ENCODE measurements at places on chromosomes 5 and 9.

DNA sequence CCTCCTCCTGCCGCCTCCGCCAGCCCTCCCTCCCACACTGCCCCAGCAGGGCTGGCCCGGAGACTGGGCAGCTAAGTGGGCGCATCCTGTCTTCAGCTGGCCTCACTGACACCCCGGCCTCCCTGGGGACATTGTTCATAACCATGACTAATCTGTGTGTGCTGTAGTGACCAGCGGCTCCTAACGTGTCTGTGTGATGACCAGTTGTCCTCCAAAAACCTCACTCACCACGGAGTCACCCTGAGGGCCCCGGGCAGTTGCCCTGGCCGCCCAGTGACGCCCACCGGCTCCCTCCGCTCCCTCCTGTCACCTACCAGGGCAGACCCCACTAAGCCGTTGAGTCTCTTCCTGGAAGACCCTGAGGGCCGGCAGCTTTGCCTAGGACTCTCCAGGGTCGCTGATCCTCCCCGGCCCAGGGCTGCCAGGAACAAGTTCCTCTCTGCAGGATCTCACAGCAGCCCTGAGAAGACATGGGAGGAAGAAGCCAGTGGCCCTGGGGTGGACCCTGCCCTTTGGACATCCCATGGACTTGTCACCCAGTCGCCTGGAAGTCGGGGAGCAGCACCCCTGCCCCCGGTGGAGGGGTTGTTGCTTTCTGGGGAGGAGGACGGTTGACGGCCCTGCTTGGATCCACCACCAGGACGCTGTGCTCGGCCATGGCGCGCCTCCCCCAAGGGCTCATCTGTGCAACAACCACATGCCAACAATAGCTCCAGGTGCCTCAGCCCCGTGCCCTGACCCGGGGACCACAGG is 110.2 kb upstream of the LMX1B start:
- DNase-seq: no peak

DNA sequence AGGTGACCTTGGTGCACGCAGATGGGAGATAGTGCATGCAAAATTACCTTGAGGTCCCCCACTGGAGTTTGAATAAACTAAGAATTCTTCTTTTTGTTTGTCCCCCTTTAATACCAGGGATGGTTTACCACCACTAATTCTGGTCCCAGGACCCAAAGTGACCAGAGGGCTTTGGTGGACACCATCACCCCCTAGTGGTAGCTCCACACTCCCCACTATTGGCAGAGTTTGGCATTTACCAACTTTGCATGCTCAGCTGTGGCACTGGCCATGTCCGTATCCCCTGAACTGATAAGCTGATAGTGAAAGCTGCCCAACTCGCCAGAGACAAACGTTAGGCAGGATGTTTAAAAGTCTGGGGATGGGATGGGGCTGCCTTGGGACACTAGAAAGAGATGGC is 3.3 kb downstream of the ASTN2 start:
- no peak for DNase-seq

DNA sequence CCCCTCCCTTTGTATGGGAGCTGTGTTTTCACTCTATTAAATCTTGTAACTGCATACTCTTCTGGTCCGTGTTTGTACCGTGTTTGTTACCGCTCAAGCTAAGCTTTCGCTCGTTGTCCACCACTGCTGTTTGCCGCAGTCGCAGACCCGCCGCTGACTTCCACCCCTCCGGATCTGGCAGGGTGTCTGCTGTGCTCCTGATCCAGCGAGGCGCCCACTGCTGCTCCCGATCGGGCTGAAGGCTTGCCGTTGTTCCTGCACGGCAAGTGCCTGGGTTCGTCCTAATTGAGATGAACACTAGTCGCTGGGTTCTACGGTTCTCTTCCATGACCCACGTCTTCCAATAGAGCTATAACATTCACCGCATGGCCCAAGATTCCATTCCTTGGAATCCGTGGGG is 6.6 kb upstream of the GNE start:
- DNase-seq: no peak

- DNase-seq: no peak
These were observed 53.5 kb upstream of the IL7R start for GRCh38 chr5:35803191-35803651.

GRCh38 chr9:130627051-130627450 is 37.3 kb upstream of the PRDM12 start:
- no peak for DNase-seq

DNA sequence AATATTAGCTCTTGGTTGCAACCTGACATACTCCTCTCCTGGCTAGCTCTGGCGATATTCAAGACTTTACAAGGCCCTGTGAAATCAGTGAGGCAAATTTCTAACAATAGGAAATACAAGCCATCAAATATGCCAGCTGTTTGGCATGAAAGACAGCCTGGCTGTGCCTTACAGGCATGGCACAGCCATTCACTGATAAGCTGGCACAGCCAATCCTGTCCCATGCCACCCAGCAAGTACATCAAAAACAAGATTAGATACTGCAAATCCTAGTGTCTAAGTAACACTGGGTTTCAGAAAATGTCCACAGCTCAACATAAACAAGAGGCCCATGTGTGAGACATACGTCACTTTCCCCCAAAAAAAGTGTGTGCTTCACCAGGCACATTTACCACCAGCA is 1045.8 kb upstream of the DMAC1 start:
- no peak for DNase-seq

DNA sequence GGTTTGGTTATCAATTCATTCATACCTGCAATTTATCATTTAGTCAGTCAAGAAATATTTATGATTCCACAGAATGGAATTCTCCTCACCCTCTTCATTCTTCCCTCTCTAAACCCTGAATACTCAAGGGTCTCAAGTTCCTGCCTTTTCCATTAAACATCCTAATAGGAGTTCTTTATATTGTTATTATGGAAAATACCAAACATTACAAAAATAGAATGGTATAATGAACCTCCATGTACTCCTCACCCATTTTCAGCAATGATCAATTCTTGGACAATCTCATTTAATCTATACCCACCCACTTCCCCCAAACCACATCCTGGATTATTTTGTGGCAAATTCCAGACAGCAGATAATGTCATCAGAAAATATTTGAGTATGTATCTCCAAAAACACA is 74.5 kb downstream of the ADAMTS12 start:
- no peak for DNase-seq

DNA sequence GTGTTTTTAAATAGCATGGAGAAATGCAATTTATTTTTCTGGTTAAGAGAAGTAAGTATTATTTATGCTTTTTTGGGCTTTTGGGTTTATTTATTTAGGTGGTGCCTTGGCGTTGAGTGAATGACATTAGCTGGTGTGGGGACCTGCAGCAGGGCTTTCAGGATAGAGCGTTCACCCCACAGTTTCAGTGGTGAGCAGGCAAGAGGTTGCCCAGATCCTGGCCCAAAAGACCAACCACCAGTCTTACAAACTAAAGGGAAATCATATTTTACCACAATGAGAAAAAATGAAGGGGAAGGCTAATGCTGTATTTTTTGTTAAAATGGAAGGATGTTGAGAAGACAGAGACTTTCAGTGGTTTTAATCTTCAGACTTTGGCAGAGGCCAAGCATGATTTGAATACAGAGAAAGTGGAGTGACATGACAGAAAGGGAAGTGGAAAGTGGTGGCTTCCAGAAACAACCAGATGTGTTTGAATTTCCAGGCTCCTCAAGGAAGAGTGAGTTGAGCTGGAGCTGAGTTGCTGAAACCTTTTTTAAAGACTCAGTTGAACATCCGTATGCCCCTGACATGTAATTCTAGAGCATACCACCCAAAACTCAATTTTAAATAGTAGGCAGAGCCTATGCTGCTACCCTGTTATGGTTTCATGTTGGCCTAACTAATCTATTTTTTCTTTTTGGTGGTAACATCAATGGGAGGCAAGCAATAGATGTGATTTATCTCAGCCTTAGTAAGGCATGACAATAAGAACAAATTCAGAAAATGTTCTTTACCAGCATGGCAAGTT is 94.8 kb downstream of the AOPEP start:
- DNase-seq: no peak
